ENCODE measurements at places on chromosomes 4 and X.

GRCh38 chr4:182510836-182511235, 267.6 kb downstream of the TENM3 start:
- DNase-seq, result no peak

DNA sequence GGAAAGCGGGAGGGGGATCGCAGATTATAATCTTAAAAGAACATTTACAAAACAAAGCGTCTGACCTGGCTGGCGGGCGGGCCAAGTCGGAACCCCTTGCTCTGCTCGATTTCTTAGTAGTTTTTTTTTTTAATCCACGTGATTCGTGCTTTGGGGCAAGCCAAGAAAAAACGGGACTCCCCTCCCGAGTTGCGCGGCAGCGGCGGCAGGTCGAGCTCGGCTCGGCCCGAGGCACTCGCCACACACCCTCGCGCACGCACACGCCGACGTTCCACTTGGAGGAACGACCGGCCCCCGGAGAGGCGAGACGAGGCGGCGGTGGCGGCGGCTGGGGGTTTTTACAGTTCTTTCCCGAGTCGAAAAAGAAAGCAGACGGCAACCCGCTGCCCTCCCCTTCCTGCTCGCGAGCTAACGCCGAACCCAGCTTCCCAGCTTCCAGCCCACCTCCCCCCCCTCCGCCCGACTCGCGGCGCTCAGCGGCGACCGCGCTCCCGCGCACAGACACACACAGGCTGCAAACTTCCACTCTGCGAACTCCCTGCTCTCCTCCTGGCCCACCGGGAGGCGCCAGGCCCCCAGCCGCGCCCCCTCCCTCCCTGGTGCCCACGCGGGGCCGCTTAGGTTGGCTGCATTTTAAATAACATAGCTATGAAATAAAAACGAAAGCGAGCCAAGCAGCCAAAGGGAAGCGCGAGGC, 1.2 kb downstream of the BCOR start:
- DNase-seq, result no peak

GRCh38 chrX:74656079-74656745, 41.8 kb upstream of the RLIM start:
- no peak for DNase-seq

- no peak for DNase-seq
Observed at GRCh38 chr4:152784490-152785350, 5.0 kb downstream of the ARFIP1 start.

DNA sequence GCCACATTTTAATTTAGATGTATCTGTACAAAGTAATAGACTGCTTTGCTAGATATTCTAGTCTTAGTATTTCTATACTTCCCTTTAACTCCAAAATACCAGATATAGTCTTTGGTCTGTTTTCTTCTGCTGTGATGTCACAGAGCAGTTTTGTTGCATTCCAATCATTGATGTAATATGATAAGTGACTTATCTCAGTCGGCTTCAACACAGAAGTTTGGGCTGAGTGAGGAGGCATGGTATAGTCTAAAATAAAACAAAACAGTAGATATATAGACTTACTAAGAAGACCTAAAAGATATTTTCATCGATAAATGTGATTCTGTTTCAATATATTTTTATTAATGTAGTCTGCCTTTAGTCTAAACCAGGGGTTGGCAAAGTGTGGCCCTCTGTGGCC, 169.9 kb downstream of the DCK start:
- no peak for DNase-seq

GRCh38 chr4:3767570-3768288, 1.5 kb downstream of the ADRA2C start:
- DNase-seq, result no peak

DNA sequence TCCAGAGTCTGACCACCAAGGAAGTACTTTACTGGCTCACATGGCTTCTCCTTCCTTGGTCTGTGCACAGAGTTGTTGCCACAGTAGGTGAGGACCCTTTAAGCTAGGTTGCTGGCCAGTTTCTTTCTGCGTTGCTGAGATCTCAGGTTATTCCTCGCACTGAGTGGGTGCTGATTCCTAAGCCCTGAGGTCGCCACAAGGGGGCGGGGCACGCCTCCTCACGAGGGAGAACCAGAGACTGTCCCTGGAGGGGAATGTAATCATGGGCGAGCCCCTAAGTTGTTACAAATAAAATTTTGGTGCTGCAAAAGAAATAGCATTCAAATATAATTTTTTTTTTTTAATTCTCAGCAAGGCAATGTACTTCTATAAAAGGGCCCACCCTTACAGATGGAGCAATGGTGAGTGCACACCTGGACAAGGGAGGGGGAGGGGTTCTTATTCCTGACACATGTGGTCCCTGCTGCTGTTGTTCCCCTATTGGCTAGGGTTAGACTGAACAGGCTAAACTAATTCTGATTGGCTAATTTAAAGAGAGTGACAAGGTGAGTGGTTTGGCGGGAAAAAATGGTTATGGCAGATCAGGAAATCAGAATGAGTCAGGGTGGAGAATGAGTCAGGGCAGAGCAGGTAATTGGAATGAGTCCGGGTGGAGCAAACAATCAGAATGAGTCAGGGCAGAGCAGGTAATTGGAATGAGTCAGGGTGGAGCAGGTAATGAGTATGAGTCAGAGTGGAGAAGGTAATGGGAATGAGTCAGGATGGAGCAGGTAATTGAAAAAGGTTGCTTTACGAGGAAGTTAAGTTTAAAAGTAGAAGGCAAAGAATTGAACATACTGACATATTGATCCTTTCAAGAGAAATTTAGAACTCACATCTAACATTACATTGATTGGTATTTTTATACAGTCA, 107.5 kb downstream of the VSIG4 start:
- DNase-seq, result no peak

GRCh38 chr4:78250500-78250899, 193.4 kb downstream of the FRAS1 start:
- no peak for DNase-seq

DNA sequence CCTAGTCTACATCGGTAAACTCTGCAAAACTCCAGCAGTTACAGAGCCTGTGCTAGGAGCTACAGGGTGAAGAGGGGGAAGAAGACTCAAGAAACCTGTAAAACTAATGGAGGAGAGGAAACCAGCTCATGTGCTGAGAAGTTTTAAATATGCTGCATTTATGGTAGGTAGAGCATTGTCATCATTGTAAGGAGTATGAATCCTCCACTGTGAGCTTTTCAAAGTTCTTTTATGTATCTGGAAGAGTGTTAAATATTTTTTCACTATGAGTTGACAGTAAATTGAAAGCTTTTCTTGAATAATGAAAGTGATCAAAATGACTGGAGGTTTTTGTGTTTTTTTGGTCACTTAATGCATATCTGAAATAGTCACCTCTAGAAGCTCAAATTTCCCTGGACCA, 46.2 kb downstream of the SEPTIN11 start:
- DNase-seq, result no peak

- no peak for DNase-seq
Observed at GRCh38 chr4:76965866-76966579, 16.5 kb downstream of the SEPTIN11 start.

DNA sequence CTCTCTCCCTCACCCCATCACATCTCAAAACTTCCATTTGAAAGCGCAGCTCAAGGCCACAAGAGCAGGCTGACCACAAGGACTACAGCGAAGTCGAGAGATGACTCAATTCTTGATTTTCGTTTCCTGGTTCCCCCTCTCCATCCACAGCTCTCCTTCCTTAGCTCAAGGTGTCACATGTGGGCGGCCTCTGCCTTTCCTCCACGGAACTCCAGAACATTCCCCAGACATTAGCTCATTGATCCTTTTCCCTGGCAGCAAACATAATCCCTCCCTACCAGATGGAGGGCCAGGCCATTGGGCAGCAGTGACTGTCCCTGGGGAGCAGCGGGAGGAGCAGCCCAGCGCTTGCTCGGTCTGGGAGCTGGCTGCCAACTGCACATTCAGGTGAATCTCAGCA, 56.3 kb downstream of the CCDC149 start:
- DNase-seq, result no peak

DNA sequence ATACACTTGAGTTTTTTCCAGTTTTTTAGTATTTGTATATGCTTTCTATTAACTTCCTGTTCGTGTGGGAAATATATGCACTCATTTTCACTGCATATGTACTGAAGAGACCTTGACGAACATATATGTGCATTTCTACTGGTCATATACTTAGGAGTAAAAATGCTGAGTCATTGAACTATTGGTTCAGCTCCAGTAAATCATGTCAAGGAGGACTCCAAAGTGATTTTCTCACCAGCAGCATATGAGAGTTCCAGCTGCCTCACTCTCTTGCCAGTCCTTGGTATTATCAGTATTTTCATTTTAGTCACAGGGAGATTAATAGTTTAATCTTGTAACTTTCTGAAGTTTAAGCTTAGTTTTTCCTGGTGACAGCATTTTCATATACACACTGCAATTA, 2750.2 kb downstream of the ARAP2 start:
- no peak for DNase-seq

DNA sequence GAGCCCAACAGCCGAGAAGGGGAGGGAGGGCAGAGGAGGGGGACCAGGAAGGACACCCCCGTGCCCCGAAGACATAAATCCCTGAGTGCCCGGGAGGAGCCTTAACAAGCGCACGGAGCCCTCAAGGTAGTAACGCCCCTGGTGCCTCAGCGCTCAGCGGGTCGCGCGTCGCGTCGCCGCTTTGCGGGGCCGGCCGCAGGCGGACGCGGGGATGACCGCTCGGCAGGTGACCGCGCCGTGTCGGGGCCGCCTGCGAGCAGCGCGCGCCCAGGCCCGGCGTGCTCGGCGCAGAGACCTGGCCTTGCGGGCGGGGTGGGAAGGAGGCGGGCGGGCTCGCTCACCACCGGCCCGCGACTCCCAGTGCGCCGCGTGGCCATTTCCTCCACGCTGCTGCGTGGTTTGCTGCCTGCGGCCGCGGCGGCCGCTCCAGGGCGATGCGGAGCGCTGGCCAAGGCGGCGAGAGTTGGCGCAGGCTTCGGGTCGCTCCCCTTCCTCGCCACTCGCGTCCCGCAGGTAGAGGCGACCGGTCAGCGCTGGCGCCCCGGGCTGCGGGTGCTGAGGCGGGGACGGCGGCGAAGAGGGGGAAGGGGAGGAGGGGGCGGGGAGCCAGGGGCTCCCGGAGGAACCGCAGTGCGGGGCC, 632 bp downstream of the CCSER1 start:
- DNase-seq, result no peak

GRCh38 chrX:23008431-23009099, 8.8 kb downstream of the DDX53 start:
- no peak for DNase-seq

DNA sequence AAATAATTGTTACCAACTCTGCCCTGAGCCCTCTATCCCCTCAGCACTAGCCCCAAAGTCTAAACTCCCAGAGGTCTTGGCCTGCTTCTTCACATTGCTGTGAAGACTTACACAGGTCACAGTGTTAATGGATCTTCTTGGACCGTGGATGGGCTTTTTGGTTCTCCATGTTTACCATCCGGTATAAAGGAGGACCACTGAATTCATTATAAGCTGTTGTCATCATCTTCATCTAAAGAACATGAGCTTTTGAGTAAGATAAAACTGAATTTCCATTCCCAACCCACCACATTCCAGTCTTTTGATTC, 8.5 kb downstream of the NUDT11 start:
- no peak for DNase-seq

GRCh38 chrX:97402903-97403302, 519.2 kb downstream of the RPA4 start:
- no peak for DNase-seq

DNA sequence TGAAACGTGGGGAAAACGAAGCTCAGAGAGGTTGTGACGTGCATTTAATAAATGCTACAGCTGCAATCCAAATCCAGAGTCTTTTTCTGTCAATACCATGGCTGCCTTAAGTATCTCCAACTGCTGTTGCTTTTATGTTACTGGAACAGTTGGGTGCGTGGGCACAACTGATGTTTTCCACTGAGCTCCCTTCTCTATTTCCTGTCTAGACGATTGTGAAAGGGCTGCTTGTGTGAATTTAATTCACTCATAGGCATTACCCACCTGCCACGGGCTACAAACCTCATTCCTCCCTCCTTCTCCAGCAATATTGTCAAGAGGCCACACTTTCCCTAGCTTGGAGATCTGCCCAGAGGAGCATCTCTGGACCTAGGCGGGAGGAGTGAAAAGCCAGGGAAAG, 526.0 kb downstream of the MID1IP1 start:
- no peak for DNase-seq

- no peak for DNase-seq
Observed at GRCh38 chrX:119003462-119003861, 29.0 kb downstream of the LONRF3 start.

GRCh38 chrX:140715787-140716186, 6.2 kb downstream of the LINC00632 start:
- no peak for DNase-seq

DNA sequence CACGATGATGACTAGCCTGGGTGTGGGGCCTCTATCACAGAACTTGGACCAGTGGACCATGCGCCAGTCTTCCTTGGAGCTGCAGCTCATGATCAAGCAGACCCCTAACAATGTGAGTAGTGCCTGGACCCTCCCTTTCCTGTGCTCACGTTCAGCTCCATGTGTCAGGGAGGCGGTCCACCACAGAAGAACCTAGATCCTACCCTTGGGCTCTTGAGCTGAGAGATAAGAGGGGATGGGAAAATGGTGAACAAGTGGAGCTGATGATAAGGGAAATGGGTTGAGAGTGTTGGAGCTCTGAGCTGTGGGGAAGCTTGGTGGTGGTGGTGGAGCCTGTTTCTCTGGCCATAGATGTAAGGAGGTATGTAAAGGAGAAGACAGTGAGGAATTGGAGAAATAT, 13.1 kb downstream of the MED12 start:
- DNase-seq, result no peak

DNA sequence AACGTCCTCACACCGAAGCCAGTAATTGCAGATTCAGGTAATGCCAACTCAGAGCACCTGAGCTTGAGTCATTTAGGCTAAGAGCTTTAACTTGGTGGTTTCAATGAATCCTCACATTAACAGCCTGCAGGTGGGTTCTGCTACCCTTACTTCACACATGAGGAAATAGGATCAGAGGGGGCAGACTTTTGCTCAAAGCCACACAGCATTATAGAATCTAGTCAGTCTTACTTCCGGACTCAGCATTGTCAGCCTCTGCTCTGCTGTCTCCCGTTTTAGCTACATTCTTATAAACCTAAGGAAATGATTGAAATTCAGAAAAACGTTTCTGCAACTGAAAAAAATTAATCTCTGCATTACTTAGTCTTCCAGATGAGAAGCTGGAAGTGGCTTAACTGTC, 6.0 kb downstream of the C4orf50 start:
- no peak for DNase-seq

GRCh38 chr4:106906728-106907127, 129.4 kb downstream of the DKK2 start:
- DNase-seq, result no peak

GRCh38 chr4:83109480-83110222, 4.9 kb downstream of the PLAC8 start:
- no peak for DNase-seq

Measured in cerebellar nuclear complex (tissue), 1 donor.